Activated naive CD4-positive, alpha-beta T cell treated with Interleukin-2 at 50 U/mL for 16 hours (primary cell): ENCODE measurements at places on chromosomes 4 and X.

GRCh38 chr4:82753238-82753637 lies 45.4 kb downstream of the SCD5 start:
- DNase-seq, result no peak

DNA sequence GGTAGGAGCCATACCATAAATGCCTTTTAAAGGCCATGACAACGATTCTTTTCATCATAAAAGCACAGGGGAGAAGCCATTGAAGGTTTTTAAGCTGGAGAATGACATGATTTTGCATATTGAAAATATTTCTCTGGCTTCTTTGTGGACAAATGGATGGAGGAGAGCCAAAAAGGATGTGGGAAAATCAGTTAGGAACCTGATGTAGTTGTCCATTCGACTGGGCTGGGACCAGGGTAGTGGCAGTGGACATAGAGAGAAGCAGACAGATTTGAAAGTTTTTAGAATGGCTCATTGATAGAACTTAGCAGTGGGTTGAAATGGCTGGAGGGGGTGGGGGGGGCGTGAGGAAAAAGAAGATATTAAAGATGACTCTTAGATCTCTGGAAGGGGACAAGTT lies 19.7 kb upstream of the MSN start:
- no peak for DNase-seq

- no peak for DNase-seq
These were observed 11.6 kb downstream of the SH3BP2 start for GRCh38 chr4:2804449-2804972.

DNA sequence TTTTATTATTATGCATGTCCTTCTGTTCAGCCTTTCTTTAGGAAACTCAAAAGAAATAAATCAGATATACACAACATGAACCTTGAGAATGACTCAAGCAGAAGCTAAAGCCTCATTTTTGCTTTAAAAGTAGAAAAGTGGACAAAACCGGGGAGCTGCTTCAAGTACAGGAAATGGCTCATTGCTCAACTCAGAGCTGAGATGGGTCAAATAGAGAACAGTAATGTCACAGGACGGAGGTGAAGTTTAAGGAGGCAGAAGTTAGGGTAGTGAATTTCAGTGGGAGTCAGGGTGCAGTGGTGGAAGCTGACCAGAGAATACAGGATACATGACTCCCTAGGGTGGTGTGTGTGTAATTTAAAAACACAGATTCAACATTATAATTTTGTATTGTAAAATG lies 22.2 kb downstream of the PHKA2 start:
- no peak for DNase-seq

- no peak for DNase-seq
These were observed 29.8 kb upstream of the EPGN start for GRCh38 chr4:74278490-74278889.

DNA sequence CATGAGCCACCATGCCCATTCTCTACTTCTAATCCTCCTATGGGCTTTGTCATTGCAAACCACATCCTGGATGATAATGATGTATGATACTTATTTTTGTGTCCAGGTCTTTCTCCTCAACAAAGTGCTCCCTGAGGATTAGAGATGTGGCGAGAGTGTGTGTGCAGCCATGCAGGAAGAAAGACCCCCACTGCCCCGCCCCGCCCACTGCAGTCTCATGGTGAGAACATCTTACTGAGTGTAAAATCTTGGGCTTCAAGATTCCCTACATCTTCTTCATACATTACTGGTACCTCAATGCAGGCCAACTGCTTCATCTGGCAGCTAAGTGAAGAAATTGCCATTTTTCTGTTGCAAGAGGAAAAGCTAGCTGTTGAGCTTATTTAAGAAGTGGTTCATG lies 25.9 kb upstream of the MAP3K15 start:
- DNase-seq, result no peak

- DNase-seq, result no peak
These were observed 3.7 kb downstream of the SCARB2 start for GRCh38 chr4:76209881-76210280.
